ENCODE measurements at places on chromosomes 4 and X.

DNA sequence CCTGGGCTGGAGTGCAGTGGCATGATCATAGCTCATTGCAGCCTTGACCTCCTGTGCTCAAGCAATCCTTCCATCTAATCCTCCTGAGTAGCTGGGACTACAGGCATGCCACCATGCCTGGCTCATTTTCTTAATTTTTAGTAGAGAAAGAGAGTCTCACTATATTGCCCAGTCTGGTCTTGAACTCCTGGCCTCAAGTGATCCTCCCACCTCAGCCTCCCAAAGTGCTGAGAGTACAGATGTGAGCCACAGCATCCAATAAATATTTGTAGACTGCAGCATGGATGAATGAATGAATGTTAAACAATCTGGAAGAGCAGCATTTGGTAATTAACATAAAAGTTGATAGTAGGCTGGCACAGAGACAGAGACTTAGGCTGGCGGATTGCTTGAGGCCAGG, 20.0 kb downstream of the KLB start:
- H3K27me3 ChIP-seq = no peaks in the 10 kb centered on the region
- no peaks in the 10 kb centered on the region for H3K4me1 ChIP-seq
- no peaks in the 10 kb centered on the region for H3K36me3 ChIP-seq

GRCh38 chr4:833156-833555, 7.2 kb upstream of the CPLX1 start:
- H3K27me3 ChIP-seq = peaks cover 3% of the 10 kb centered on the region
- H3K27ac ChIP-seq = no peak overlapping the region
- H3K4me1 ChIP-seq = no peaks in the 10 kb centered on the region
- H3K4me3 ChIP-seq = no peak overlapping the region
- no peak for DNase-seq
- no peaks in the 10 kb centered on the region for H3K36me3 ChIP-seq

GRCh38 chr4:99606716-99607115, 32.1 kb downstream of the MTTP start:
- no peaks in the 10 kb centered on the region for H3K27me3 ChIP-seq
- no peaks in the 10 kb centered on the region for H3K4me1 ChIP-seq
- H3K27ac ChIP-seq = no peak overlapping the region
- H3K36me3 ChIP-seq = no peaks in the 10 kb centered on the region
- no peak overlapping the region for H3K4me3 ChIP-seq

- H3K27me3 ChIP-seq = no peaks in the 10 kb centered on the region
- H3K4me1 ChIP-seq = no peaks in the 10 kb centered on the region
- no peak for DNase-seq
- H3K36me3 ChIP-seq = no peaks in the 10 kb centered on the region
Measured at GRCh38 chr4:114385195-114385985, 213.2 kb upstream of the UGT8 start.

GRCh38 chrX:23952984-23953907, 45.4 kb downstream of the CXorf58 start:
- no peaks in the 10 kb centered on the region for H3K27me3 ChIP-seq
- no peak overlapping the region for H3K27ac ChIP-seq
- no peak for DNase-seq

GRCh38 chr4:53189011-53189410, 176.8 kb downstream of the SCFD2 start:
- no peak overlapping the region for H3K27ac ChIP-seq
- H3K4me3 ChIP-seq = no peak overlapping the region
- no peaks in the 10 kb centered on the region for H3K36me3 ChIP-seq
- no peaks in the 10 kb centered on the region for H3K4me1 ChIP-seq
- no peak for DNase-seq

- H3K4me1 ChIP-seq = no peaks in the 10 kb centered on the region
- H3K36me3 ChIP-seq = no peaks in the 10 kb centered on the region
- H3K27ac ChIP-seq = no peak within 1 kb of the TSS
- peaks cover 26% of the 10 kb centered on the region for H3K27me3 ChIP-seq
- no peak for DNase-seq
Measured at GRCh38 chr4:82561786-82562563, at the start of gene TMEM150C. TMEM150C (minus strand) TSS chr4:82561988; CDS start chr4:82504657, 57,331 bp downstream.

DNA sequence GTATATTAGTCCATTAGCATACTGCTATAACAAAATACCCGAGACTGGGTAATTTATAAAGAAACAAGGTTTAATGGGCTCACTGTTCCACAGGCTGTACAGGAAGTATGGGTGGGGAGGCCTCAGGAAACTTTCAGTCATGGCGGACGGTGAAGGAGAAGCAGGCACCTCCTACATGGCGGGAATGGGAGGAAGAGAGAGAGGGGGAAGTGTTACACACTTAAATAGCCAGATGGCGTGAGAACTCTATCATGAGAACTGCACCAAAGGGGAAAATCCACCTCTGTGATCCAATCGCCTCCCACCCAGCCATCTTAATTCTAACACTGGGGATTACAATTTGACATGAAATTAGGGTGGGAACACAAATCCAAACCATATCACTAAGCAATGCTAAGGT, 98.9 kb upstream of the SH3RF1 start:
- H3K36me3 ChIP-seq = no peaks in the 10 kb centered on the region
- no peak for DNase-seq
- no peaks in the 10 kb centered on the region for H3K4me1 ChIP-seq
- H3K27ac ChIP-seq = no peak overlapping the region
- no peaks in the 10 kb centered on the region for H3K27me3 ChIP-seq
- no peak overlapping the region for H3K4me3 ChIP-seq

DNA sequence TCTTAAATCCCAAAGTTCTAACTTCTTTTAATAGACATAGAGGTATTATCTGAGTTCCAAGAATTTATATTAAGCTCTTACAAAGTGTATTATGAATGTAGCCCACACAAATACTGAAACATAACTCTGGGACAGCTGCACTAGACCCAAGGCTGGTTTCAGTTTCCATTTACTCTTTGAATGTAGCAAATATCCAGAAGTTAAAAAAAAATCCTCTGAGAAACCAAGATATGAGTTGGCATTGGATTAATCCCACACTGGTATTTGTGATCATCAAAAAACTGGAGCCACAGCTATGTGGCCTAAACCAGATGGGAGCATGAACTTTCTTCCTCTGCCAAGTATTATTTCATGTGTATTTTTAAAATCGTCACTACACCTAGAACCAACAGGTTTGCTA, 23.6 kb upstream of the SMPX start:
- H3K4me3 ChIP-seq = no peak overlapping the region
- H3K27me3 ChIP-seq = no peaks in the 10 kb centered on the region
- H3K36me3 ChIP-seq = no peaks in the 10 kb centered on the region

DNA sequence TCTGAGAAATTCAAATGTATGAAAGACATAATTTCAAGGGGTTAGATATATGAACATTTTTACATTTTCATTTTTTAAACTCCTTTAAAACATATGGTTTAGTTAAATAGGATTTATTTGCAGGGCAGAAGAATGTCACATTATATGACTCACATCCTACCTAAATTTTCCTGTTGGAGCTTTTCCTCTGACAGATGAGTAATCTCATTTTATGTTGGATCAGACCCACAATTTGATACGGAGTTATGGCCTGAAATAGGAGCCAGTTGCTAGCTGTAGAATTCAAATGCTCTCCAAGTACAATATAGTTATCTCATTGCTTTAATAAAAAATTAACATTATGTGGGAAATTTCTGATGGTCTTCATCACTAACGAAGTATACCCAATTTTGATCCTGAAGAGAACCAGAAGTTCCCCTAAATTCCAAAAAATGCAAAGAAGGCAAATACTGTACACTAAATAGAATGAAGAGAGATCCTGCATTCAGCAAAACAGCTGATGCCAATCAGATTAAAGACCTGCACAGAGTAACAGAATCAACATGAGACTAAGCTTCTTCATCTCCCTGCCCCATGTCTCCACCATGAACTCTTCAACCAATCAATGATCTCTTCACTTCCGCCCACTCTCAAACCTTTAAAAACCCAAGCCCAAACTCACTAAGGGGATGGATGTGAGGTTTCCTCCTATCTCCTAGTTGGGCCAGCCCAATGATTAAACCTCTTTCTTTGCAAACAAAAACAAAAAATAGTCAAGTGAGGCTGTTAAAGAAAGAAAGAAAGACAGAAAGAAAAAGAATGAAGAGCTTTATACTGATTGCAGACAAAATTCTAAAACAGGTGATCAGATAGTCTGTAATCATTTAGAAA, 10.9 kb upstream of the EXOSC9 start:
- H3K27ac ChIP-seq = peak overlapping the region; percentile 74
- H3K4me3 ChIP-seq = no peak overlapping the region
- peaks cover 20% of the 10 kb centered on the region for H3K4me1 ChIP-seq
- no peaks in the 10 kb centered on the region for H3K36me3 ChIP-seq
- no peaks in the 10 kb centered on the region for H3K27me3 ChIP-seq
- DNase-seq = no peak

DNA sequence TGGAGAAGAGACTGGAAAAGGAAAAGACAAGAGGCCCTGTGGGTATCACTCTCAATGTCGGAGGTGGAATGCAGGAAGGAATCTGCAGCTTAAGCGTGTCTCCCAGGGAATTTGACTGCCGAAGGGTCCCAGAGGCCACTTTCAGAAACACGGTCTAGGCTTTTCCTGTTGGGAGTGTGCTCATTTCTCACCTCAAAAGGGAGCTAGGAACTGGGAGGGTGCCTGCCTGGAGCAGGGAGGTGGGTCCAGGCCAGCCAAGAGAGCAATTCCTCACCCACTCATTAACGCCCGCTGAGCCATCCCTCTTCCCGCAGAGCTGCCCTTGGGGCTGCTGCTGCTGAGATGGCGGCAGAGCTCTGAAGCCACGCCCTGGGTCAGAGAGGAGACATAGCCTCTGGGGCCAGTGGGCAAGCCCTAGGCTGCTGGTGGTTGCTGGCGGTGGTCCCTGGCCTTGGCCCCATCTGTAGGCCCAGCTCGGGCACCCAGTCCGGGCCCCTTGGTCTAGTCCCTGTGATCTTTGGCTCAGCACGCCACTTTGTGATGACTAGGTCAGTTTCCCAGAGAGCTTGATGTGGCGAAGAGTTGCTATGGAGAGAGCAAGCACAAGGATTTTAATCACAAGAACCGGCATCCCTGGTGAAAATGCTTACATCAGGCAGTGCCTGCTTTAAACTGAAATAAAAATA, 4.1 kb downstream of the ZNF185 start:
- no peak overlapping the region for H3K27ac ChIP-seq
- no peaks in the 10 kb centered on the region for H3K27me3 ChIP-seq
- H3K36me3 ChIP-seq = no peaks in the 10 kb centered on the region
- no peak for DNase-seq

- no peak overlapping the region for H3K4me3 ChIP-seq
- peaks cover 8% of the 10 kb centered on the region for H3K4me1 ChIP-seq
- H3K36me3 ChIP-seq = no peaks in the 10 kb centered on the region
- H3K27me3 ChIP-seq = no peaks in the 10 kb centered on the region
Measured at GRCh38 chr4:117868201-117868600, 166.1 kb upstream of the NDST3 start.

DNA sequence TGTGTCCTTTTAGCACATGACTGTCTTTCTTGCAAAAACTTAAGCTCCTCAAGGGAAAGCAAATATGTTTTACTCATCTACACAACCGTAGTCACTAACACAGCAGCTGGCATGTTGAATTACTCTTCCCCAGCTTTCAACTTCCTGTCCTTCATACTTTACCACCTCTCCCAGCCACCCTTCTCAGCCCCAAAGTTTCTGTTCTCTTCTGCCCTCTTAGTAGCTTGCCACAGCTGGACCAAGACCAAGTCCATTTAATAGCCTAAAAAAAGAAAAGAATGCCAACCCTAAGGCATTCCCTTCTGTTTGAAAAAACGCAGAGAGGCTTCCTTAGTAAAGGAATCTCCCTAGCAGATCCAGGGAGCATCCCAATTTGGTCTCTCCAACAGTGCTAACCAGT, 36.8 kb downstream of the SRPX2 start:
- H3K27me3 ChIP-seq = no peaks in the 10 kb centered on the region
- H3K4me1 ChIP-seq = no peaks in the 10 kb centered on the region
- H3K4me3 ChIP-seq = no peak overlapping the region

GRCh38 chrX:121227888-121228287, 180.5 kb downstream of the GLUD2 start:
- no peaks in the 10 kb centered on the region for H3K4me1 ChIP-seq
- no peaks in the 10 kb centered on the region for H3K27me3 ChIP-seq
- DNase-seq = no peak

GRCh38 chrX:151370906-151371305, 26.1 kb upstream of the VMA21 start:
- H3K4me1 ChIP-seq = no peaks in the 10 kb centered on the region
- DNase-seq = no peak
- H3K27me3 ChIP-seq = no peaks in the 10 kb centered on the region
- H3K27ac ChIP-seq = no peak overlapping the region
- H3K36me3 ChIP-seq = no peaks in the 10 kb centered on the region
- no peak overlapping the region for H3K4me3 ChIP-seq

DNA sequence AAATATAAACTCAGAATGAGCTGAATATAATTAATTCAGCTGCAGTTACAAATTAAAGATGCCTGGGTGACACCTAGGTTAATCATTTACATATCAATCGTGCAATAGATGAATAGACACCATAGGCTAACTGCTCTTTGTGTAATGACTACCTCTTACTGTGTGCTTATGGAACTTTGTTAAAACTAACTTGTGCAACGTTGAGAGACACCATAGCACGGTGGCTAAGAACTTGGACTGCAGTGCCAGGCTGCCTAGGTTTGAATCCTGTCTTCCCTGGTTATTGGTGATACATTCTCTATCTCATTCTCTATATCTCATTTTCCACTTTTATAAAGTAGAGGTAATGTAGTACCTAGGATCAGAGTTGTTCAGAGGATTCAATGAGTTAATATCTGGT, 46.9 kb downstream of the SMAD1 start:
- H3K27me3 ChIP-seq = no peaks in the 10 kb centered on the region
- H3K36me3 ChIP-seq = no peaks in the 10 kb centered on the region
- no peak for DNase-seq
- H3K4me3 ChIP-seq = no peak overlapping the region

GRCh38 chr4:180650273-180650672, 1592.9 kb upstream of the TENM3 start:
- H3K4me1 ChIP-seq = no peaks in the 10 kb centered on the region
- no peak for DNase-seq
- H3K36me3 ChIP-seq = no peaks in the 10 kb centered on the region
- no peaks in the 10 kb centered on the region for H3K27me3 ChIP-seq
- H3K4me3 ChIP-seq = no peak overlapping the region

DNA sequence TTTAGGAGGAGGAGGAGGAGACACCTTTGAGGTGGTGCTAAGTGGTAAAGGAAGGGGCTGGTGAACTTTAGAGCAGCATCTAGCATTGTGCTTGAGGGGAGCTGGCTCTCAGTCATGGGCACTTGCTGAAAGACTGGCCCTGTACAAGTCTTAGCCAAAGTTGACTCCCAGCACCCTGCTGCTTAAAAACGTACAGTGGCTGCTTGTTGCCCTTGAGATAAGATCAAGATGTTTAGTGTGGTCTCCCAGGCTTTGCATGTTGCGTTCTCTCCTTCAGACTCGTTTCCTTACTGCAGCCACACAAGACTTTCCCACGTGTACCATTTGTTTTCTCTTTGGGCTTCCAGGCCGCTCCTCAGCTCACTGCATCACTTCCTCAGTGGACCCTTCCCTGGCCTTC, 1.8 kb downstream of the MED28 start:
- H3K4me1 ChIP-seq = peaks cover 6% of the 10 kb centered on the region
- no peaks in the 10 kb centered on the region for H3K27me3 ChIP-seq
- H3K36me3 ChIP-seq = peaks cover 46% of the 10 kb centered on the region
- DNase-seq = no peak
- no peak overlapping the region for H3K4me3 ChIP-seq
